ENCODE measurements at places on chromosomes 2 and 18.
A peak's percentile ranks its signal among the peaks of the same experiment; 100 is the strongest.

DNA sequence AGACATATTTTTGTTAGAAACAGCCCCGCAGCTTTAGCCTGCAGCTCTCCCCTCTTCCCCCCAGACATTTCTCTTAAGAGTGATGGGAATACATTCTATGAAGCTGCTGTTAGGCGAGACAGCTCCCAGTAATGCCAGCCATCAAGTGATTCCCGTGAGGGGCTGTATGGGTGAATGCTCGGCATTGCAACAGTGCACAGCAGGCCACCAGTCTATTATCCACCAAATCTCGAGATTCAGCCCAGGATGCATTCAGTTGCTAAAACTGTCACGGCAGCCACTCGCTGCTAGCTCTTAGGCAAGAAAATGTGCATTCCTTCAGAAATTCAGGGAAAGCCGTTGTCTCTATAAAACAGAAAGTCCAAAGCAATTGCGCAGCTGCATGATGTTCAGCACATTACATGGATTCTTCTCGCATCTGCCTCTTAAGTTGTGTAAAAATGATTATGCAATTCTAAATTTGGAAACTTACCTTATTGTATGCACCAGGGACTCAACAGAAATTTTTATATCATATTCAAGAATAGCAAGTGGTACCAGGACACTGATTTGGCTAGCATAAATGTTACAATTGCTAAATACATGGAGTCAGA, 211.3 kb upstream of the ARL4C start:
- DNase-seq = no peak

- DNase-seq = no peak
These were observed 8.6 kb upstream of the ZNF407 start for GRCh38 chr18:74589021-74589420.

DNA sequence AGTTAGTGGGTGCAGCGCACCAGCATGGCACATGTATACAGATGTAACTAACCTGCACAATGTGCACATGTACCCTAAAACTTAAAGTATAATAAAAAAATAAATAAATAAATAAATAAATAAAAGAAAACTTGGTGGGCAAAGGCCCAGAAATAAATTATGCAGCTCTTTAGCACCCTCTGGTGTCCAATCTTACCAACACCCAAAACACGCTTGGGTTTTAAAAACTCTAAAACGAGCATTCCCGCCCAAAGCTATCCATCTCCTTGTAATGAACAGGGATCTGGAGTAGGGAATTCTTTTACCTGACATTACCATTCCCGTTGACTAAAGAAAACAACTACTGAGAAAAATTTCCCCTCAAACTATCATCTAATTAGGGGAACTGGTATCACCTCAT, 2005.9 kb upstream of the CELF4 start:
- no peak for DNase-seq

GRCh38 chr2:18304849-18305248, 255.6 kb downstream of the RDH14 start:
- DNase-seq = no peak

- no peak for DNase-seq
These were observed 1.8 kb downstream of the ATP9B start for GRCh38 chr18:79071037-79071436.

DNA sequence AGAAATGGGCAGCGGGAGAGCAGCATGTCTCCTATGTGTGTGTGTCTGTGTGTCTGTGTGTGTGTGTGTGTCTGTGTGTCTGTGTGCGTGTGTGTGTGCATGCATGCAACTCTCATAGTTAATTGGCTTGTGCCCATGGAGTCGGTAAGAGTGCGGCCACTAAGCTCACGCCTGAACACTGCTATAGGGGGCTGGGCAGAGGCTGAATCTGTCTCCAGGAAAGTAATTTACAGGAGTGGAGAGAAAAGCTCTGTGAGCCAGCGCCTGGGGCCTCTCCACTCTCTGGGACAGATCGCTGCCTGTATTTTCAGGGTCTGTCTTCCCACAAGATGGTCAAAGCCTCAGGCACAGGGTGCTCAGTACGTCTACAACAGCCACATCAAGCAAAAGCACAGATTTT, 553.4 kb downstream of the TNS1 start:
- no peak for DNase-seq

DNA sequence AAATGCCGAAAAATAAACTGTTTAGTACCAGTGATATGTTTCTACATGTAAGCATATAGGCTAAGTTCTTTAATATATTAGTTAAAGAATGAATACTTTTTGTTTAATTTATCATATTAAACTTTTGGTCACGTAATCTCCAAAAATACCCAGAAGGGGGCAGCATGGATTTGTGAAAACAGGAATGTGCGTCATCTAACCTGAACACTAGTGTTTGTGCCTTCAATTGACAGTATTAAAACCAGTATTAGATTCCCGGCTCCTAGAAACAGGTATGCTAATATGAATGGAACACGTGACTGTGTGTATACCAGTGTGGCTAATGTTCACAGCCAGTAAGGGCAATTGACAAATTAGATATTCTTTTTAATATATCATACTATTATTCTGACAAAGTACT, 51.8 kb downstream of the WDR7 start:
- peak; percentile 38 for DNase-seq

GRCh38 chr18:68121826-68122225, 593.1 kb downstream of the TMX3 start:
- no peak for DNase-seq

- no peak for DNase-seq
These were observed 23.3 kb upstream of the MAPRE3 start for GRCh38 chr2:26946841-26947784.

DNA sequence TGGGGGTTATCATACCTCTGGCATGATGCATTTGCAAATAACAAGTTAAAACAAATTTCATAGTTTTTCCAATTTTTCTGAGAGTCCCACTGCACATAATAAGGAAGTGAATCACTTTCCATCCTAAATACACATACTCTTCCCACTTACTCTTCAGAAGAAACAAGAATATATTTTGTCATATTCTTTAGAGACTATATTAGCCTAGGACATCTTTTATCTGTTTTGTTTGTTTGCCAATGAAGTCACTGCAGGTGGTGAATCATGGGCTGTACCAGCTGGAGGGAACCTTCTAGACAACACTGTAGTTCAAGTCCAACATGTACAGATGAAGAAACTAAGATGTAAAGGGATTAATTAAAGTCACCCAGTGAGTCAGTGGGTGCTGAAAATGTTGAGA, 116.8 kb downstream of the XIRP2 start:
- DNase-seq = no peak

DNA sequence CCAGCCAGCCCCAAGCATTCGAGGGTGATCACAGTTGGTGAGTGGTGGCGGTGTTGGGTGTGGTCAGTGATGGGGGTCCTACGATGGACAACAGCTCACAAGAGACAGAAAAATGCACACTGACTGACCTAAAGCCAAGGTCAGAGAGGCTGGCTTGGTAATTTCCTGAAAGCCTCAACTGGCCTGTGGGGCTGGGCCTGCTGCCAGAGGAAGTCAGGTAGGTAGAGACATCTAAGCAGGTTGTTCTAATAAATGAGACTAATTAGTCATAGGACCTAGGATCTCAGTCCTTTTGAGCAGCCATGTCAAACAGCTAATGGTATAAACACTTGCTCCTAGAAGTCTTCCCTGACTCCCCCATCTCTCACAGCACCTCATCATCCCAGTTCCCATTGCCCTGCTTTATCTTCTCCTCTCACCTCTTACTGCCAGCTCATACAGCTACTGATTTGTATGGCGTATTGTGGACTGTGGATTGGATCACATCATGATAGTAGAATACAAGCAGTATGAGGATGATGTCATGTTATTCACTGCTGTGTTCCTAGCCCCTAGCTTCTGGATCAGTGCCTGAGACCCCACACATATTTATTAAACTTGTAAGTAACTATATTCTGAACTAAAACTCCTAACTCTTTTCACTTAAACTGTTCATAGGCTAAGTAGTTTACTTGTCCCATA, 262.9 kb upstream of the KLHL29 start:
- DNase-seq = no peak

GRCh38 chr2:234212534-234212933, 162.0 kb downstream of the SPP2 start:
- DNase-seq = no peak

- no peak for DNase-seq
These were observed 126.8 kb downstream of the CDH20 start for GRCh38 chr18:61459896-61460648.

DNA sequence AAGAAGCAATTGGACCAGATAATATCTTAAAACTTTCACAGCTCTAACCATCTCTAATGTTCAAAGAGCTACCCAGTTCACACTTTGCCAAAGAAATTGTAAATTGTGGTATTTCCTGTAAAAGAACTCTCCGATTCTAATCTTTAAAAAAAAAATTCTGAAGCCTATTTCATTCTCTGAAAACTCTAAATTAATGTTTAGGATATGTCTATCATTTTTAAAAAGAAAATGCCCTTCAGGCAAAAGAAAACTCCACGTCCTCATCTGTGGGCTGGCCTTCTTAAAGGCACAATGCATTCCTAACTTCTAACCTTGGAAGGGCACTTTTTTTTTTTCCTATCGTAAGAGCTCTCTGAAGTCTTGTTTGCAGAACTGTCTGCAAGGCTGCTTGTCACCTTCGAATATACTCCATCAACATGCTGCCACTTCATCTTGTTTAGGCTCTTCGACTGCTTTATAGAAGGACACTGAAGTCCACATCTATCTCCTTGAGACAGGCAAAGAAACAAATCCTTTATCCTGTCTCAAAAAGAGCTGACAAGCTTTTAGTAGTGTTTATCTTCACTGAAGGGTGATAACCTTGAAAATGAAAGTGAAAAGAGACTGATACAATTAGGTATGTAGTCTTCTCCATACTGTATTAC, 124.3 kb upstream of the SLC39A10 start:
- DNase-seq = peak; percentile 25

DNA sequence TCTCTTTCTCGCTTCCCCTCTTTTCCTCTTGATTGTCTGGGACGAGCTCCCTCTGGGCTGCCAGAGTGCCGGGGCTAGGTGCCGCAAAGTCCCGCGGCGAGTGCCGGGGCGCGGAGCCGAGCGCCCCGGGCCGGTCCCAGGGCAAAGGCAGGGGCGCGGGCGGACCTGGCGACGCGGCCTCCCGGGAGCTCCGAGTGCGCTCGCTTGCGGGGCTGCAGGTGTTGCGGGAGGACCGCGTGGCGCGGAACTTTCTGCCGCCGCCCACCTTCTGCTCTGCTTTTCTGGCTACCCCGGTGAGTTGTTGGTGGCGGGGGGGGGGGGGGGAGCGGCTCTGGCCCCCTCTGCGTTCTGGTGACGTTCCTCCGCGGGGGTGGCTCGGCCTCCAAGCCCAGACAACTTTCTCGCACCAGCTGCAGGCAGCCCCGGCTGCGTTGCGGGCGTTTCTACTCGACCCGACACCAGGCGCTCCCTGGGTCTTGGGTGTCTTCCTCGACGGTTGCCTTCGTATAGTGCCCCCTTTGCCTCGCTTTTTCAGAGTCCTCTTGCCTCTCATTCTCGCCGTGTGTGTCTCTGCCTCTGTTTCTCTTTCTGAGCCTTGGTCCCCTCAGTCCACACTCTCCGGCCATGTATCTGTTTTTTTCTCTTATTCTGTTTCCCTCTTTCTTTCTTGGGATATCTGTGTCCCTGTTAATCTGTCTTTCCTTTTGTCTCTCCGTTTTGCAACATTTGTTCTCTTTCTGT, 759 bp downstream of the GALNT13 start:
- no peak for DNase-seq

- DNase-seq = no peak
These were observed 5.0 kb upstream of the DGKD start for GRCh38 chr2:233349005-233349998.

DNA sequence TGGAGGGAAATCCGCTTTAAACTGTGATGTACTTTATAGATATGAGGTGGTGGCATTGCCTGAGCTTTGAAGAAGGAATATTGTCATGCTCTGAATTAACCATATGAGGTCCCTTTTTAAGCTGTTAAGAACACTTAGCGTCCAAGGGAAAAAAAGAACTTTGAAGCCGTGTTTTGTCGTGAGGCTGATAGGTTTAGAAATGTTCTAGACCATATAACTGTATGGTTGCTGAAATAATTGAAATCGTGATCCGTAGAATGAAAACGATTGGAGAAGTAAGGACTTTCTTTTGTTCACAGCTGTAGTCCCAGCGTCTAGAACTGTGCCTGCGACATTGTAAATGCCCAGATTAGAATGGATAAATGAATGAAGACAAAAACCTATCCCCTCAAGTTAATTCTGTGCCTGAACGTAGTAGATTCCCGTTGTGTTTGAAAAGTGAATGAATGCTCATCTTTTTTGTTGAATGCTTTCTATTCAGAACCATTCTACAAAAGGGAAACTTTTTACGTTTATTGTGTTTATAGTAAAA, 1.5 kb downstream of the SMCHD1 start:
- no peak for DNase-seq

DNA sequence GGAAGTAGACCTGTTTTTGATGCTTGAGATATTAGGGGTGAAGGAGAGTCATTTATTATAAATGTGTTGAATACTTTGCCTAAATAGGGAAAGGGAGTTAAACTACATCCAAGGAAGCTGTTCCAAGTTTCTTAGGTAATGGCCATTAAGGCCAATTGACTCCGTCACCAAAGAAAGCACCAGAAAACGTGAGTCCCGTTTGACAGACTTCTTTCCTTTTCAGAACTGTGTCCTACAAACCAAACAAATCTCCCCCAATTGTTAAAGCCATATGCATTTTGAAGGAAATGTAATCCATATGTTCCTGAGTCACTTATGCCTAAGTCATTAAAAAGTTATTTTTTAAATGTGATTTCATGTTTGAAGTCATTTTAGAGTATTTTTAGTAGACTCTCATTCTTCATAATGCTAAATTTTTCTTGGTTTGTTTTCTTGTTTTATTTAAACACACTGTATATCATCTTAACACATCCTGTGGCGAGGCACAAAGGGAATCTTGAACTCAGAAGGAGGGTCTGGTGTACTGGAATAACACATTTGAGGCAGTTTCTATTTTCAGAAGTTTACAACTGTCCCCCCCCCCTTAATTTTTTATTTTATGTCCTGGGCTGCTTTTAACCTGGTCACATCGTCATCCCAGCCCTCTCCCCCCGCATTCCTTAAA, 133.7 kb downstream of the RHBDD1 start:
- no peak for DNase-seq

- no peak for DNase-seq
These were observed 56.5 kb upstream of the TWIST2 start for GRCh38 chr2:238791354-238791753.

- DNase-seq = no peak
These were observed 2.1 kb downstream of the ATAD2B start for GRCh38 chr2:23924589-23925359.

- no peak for DNase-seq
These were observed 109.9 kb upstream of the EPC2 start for GRCh38 chr2:148534416-148535204.

GRCh38 chr2:105498281-105498846, 99.5 kb upstream of the FHL2 start:
- no peak for DNase-seq

All from CD4-positive, alpha-beta T cell treated with Interleukin-17A for 4 hours (primary cell).